MV-4-11 (cell line): ENCODE measurements at places on chromosomes 16 and 17.
A peak's percentile ranks its signal among the peaks of the same experiment; 100 is the strongest.

GRCh38 chr16:4900750-4901149 lies 36.2 kb downstream of the PPL start:
- no peak for DNase-seq

GRCh38 chr16:77696149-77696548 lies 26.2 kb upstream of the NUDT7 start:
- DNase-seq, result peak; percentile 59

- DNase-seq, result no peak
Observed at GRCh38 chr17:51335883-51336822, 75.8 kb downstream of the UTP18 start.

GRCh38 chr16:46961373-46962353 lies 11.8 kb downstream of the DNAJA2 start:
- peak; percentile 86 for DNase-seq

- DNase-seq, result no peak
Observed at GRCh38 chr16:56939801-56940200, 7.9 kb downstream of the HERPUD1 start.

- no peak for DNase-seq
Observed at GRCh38 chr17:17533901-17534441, 37.8 kb upstream of the RASD1 start.

DNA sequence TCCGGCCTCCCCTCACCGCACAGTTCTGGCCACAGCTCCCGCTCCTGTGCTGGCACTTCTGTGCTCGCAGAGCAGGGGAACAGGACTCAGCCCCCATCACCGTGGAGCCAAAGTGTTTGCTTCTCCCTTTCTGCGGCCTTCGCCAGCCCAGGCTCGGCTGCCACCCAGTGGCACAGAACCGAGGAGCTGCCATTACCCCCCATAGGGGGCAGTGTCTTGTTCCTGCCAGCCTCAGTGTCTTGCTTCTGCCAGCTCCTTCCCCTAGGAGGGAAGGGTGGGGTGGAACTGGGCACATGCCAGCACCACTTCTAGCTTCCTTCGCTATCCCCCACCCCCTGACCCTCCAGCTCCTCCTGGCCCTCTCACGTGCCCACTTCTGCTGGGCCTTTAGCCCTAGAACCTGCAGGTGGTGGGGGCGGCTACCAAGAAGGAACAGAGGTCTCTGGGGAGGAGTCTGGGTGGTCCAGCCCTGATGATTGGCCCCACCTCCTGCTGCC lies 645 bp upstream of the ELMO3 start:
- peak; percentile 40 for DNase-seq

DNA sequence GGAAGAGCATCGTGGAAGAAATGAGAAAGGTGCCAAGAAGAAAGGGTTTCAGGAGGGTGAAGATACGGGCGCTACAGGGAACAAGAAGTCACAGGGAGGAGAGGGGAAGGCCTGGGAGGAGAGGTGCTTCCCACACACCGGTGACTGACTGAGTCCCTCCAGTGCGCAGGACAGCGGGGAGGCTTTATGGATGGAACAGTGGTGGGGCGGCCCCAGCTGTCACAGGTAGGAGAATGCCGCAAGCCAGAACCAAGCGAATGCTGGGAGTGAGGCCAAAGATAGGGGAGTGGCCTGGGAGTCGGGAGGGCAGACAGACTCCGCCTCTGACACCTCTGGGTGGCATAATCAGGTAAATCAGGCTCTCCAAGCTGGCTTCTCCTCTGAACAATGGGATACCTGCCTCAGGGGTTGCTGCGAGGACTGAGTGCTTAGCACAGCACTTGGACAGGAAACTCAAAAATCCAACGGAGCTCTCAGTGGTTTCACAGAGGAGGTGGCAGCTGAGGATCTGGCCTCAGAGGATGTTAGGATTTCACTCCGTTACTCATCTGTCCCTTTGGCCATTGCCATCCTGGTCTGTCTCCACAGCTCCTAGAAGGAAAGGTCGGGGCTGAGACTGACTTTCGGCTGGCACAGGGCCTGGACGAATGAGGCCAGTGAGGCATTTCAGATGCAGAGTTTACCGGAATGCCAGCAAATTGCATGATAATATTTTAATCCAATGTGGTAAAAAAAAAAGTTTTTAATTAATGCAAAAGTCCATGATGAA lies 717 bp upstream of the CNP start:
- DNase-seq, result no peak

DNA sequence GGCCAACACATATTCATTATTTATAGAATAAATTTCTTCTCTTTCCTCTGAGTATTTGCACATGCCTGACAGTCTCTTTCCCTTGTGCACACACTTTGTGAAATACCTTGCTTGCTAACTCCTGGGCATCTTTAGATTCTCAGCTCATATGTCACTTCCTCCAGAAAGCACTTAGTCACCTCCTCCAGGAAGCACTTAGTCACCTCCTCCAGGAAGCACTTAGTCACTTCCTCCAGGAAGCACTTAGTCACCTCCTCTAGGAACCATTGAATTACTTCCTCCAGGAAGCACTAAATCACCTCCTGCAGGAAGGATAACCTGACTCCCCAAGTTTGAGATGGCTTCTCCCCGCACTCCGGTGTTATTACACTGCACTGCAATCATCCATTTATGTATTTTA lies 462.5 kb upstream of the EEF2KMT start:
- no peak for DNase-seq

- peak; percentile 24 for DNase-seq
Observed at GRCh38 chr17:9977180-9977575, 72.1 kb upstream of the RCVRN start.

DNA sequence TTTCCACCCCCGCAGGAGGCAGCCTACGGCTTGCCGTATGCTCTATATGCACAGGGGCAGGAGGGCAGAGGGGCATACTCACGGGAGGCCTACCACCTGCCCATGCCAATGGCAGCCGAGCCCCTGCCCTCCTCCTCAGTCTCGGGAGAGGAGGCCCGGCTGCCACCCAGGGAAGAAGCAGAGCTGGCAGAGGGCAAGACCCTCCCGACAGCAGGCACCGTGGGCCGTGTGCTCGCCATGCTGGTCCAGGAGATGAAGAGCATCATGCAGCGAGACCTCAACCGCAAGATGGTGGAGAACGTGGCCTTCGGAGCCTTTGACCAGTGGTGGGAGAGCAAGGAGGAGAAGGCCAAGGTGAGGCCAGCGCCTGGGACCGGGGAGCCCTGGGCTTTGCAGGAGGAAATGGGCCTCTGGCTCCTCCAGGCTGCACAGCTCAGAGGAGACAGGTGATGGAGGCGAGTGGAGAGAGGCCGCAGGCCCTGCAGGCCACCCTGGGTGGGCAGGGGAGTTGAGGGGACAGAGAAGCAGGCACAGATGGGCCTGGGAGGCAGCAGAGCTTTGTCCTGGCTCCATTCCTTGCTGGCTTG lies 8.6 kb downstream of the SETD1A start:
- DNase-seq, result no peak

GRCh38 chr16:995783-996182 lies 14.2 kb downstream of the SOX8 start:
- DNase-seq, result no peak

- no peak for DNase-seq
Observed at GRCh38 chr16:48081656-48082055, 74.1 kb downstream of the ABCC12 start.

DNA sequence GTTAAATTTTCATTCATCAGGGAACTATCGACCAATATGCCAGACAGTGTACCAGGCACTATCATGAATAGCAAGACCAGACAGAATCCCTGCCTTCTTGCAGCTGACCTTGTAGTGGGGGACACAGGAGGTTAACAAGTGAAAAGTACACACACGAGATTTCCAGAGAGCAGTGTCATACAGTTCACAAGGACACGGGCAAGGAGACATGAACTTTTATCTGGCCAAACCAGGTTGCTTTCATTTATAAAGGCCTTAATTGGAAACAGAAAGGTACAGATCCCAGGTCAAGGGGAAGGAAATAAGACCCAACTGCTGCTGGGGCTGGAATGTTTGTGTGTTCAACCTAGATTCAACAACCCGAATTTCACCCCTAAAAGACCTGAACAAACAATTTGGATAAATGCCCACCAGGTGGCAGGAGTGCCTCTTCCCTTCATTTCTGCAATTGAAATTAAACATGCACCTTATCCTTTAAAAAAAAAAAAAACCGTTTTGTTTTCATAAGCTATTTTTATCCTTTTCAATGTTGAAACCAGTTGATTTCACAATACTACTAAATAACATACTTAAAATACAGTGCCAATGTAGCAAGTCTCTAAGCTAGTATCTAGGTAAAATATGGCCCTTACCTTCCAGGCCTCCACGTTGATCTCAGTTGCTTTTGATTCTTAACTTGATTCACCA lies 65.9 kb downstream of the EMP2 start:
- DNase-seq, result peak; percentile 88

GRCh38 chr16:54069601-54070239 lies 216.9 kb downstream of the IRX3 start:
- DNase-seq, result no peak

DNA sequence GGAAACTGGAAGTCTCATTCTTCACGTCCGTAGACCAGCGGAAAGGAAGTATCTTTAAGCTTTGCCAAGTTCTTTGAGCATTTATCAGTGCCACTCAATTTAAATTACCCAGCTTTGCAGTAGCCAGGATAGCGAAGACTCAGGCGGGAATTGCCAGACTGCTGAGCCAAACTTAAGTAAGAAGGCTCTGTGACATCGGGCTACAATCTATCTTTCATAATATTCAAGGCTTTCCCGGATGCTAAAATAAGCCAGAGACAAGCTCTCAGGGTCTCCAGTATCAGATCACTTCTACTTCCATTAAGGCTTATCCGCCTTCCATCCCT lies 436 bp upstream of the BRIP1 start:
- no peak for DNase-seq

- DNase-seq, result peak; percentile 25
Observed at GRCh38 chr17:37815536-37815935, 70.7 kb upstream of the HNF1B start.
